Ovary (tissue), 10 donors: ENCODE measurements at places on chromosomes 4 and X.
A peak's percentile ranks its signal among the peaks of the same experiment; 100 is the strongest.

DNA sequence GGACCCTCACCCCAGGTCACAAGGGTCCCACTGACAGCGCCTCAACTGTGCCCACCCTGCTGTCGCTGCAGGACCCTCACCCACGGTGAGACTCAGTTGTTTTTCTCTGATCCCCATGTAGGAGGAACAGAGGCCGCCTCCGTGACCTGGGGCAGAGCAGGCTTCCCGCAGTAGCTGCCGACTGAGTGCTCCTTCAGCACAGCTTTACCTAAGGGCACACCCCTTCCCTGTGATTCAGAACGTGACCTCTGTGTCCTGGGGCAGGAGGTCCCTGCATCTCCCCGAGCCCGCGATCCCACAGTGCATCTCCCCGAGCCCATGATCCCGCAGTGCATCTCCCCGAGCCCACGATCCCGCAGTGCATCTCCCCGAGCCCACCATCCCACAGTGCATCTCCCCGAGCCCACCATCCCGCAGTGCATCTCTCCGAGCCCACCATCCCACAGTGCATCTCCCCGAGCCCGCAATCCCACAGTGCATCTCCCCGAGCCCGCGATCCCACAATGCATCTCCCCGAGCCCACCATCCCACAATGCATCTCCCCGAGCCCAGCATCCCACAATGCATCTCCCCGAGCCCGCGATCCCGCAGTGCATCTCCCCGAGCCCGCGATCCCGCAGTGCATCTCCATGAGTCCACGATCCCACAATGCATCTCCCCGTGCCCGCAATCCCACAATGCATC lies 23.6 kb downstream of the PPP2R3B start:
- peak; percentile 12 for DNase-seq

GRCh38 chr4:139913398-139913990 lies 240.5 kb downstream of the MAML3 start:
- DNase-seq: peak; percentile 70

DNA sequence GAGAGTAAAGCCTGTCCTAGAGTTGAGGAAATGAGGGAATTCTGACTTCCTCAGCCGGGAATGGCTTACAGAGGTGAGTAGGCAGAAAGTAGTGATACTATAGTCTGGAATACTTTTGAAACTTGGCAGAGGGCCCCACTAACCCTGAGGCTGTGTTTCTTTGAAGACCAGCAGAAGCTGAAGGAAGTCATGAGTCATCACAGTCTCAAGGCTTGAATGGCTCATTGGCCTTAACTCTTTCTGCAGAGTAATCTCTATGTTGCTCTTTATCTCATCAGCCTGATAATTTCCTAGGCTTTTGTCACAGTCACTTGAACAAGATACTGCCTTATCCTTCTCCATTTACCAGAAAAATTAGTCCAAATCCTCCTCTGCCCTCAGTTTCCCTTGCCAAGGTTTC lies 80.8 kb downstream of the ANKRD50 start:
- peak; percentile 28 for DNase-seq

DNA sequence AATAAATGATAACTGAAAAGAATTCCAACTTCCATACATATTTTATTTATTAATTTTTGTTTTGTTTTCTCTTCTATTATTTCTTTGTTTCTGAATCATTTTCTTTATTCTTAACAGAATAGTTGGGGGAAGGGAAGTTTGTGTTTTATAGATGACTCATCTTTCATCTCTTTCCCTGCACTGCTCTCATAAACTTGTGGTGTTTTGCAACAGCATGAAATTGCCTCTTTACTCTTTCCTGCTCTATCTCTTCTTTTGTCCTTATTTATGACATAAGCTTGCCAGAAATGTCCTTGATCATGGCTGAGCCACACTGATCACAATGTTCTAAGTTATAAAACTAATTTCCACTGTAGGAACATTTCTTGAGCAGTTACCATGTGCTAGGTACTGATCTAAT lies 22.3 kb downstream of the QRFPR start:
- DNase-seq: no peak

GRCh38 chr4:94165256-94165655 lies 42.4 kb upstream of the SMARCAD1 start:
- DNase-seq: no peak

GRCh38 chr4:185480016-185480732 lies 8.6 kb upstream of the CCDC110 start:
- DNase-seq: no peak

DNA sequence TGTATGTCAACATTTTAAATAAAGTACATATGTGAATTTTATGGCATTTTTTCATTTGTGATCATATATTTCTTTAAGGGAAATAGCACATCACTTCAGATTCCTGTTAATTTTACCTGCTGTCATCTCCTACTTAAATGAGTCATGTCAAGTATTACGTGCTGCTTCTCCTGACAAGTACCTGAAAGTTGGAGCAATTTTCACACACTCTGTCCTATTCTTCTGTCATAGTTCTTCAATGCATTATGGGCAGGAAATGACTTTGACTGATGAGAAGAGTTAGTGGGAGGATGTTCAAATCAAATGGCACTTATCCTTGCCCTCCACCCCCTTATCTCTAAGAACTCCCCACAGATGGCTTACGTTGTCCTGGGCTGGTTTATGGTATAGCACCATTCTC lies 64.2 kb upstream of the SYTL5 start:
- DNase-seq: no peak

DNA sequence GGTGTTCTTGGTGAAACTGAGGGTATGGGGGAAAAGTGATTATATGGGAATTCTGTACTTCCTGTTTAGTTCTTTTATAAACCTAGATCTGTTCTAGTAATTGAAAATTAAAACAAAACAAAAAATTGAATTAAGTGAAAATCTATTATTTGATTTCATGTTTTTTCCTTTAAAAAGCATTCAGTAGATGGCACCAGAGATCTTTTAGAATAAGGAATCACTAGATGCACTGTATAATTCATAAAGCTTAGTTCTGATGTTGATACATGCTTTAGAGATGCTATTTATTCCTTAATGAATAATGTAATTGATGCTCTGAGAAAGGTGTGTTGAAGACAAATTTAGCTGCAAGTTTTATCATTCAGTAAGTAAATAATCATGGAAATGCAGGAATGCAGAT lies 87.3 kb downstream of the LCORL start:
- no peak for DNase-seq

DNA sequence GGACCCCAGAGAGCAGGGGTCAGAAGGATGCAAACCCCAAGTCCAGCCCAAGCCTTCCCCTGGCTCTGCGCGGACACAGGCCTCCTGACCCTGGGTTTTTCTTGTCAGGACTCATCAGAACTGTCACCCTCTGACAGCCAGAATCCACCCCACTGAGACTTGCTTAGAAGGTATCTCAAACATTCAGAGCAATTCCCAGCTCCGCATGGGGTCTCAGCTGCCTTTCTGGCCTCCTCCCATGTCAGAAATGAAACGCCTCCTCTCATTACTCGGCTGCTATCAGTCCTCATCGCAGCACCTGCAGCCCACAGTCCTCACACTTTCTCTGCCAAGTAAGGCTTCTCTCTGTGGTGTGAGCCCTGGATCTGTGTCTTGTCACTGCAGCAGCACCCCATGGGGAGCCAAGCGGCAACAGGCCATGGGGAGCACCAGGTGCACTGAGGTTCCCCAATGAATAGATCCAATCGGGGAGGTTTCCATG lies 97.8 kb downstream of the WFS1 start:
- DNase-seq: no peak

GRCh38 chrX:20352504-20352903 lies 85.8 kb upstream of the RPS6KA3 start:
- no peak for DNase-seq

GRCh38 chr4:38109896-38110295 lies 149.7 kb downstream of the PTTG2 start:
- no peak for DNase-seq

GRCh38 chr4:15106399-15106798 lies 104.1 kb downstream of the CPEB2 start:
- DNase-seq: no peak

DNA sequence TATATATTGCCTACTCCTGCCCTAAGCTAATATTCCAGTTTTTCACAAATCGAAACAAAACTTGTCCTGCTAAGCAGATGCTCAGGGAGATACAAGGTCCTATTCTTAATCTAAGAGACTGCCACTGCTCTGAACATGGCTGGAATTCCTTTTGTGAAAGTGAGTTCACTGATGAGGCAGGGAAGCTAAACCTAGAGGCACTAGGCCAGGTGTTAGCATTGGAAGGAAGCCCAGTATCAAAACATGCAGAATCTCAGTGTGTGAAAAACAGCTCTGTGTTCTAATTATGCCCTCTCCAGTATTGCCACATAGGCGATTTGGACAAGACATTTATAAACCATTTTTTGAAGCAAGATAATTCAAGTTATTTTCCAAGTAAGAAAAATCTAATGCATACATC lies 47.6 kb downstream of the ABCG2 start:
- no peak for DNase-seq

DNA sequence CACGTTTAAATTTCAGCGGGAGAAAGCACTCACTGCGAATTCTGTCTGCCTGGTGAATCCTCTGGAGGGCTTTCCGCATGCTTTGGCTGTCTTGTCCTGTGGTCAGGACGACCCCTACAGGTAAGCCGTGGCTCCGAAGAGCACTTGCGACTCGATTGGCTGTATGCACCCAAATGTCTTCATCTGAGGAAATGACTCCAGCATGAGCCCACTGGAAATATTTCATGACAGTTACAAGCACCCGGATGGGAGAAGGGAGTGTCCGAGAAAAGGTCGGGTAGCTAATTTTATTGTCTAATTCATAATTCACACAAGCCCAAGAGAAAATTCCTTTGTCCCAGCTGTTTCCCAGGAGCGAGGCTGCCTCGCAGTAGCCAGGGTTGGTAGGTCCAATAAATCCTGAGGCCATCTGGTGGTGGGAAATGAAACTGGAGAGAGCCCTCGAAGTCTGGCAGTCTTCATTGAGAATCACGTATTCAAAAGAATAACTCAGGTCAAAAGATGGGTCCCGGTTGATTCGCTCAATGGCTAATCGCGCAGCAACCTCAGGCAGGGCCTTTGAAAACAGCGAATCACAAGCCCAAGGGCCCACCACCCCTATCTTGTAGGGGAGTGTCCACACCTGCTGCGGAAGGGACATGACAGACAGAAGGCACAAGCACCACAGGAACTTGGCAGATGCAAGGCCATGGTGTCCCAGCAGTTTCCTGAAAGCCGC lies 6.6 kb downstream of the GUCY2F start:
- DNase-seq: peak; percentile 10

DNA sequence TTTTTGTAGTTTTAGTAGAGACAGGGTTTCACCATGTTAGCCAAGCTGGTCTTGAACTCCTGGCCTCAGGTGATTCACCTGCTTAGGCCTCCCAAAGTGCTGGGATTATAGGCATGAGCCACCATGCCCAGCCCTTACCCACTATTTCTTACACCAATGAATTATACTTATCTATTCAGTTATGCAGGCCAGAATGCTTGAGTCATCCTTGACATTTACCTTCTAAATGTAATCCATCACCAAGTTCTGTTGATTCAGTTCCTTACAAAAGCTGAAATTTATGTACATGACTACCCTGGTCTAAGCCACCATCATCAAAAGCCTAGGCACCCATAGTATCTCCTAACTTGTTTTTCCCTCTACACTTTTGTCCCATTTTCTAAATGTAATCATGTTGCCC lies 585.7 kb downstream of the IL15 start:
- DNase-seq: no peak

DNA sequence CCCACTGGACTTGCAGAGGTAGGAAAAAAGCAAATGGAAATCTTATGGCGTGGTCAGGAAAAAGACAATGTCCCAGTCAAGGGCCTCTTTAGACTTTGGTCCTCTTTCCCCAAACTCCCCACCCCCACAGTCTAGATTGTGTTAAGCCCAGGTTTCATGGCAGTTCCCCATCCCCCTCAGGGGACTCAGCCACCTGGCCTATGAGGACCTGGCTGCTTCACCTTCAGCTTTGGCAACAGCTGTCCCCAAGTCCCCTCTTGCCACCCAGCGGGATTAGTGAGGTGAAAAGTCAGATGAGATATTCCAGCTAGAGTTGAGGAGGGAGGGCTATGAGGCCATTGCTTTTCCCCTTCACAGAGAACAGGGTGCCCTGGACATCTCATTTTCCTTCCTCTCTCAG lies 457 bp downstream of the RIPPLY1 start:
- DNase-seq: no peak
